H1 (cell line): ENCODE measurements at places on chromosomes 13 and 19. TPM values are rescaled to one million over a fixed set of nuclear protein-coding genes. Genes with fewer than 3 reads are reported as not detected.

The CPB2 gene
- not detected in 2 replicates for total RNA-seq

The PTH2 gene
- 0.82 TPM in 1 of 2 replicates, not detected in the other for total RNA-seq

DNA sequence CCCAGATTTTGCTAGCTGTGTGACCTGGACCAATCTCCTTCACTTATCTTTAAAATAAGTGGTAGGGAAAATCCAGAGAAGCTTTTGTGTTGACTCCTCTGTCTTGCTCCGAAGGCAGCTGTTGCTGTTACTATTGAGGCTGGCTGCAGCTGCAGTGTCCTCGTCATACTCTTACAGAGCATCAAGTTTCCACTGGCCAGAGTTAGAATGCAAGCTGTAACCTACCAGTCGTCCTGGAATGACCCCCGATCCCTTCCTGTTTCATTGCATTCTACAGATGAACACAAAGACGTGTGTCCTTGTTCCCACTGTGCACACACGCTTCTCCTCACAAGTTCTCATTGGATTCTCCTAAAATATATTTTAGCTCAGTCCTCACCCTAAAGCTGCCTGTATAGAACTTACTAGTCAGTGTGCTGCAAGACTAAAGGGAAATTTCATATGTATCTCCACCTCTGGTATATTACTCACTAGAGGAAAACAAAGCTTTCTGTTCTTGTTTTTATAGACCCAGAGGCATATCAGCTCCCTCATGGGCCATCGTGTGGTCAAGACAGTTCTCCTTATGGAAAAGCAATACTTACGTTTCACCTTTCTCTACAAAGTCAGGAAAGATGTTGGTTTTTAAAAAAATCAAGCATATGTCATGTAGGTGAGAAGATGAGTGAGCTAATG lies 589.8 kb downstream of the LMO7 start:
- no peak for DNase-seq

DNA sequence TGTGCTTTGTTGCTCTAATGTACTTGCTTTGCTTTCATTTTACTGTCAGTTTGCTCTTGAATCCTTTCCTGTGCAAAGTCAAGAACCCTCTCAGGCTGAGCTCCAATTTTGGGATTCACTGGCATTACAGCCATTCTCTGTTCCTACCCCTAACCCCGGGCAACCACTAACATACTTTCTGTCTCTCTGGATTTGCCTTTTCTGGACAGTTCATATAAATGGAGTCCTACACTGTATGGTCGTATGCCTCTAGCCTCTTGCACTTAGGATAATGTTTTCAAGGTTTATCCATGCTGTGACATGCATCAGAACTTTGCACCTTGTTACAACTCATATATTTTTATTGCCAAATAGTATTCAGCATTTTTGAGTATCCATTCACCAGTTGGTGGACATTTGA lies 2.7 kb upstream of the TEX30 start:
- no peak for DNase-seq

DNA sequence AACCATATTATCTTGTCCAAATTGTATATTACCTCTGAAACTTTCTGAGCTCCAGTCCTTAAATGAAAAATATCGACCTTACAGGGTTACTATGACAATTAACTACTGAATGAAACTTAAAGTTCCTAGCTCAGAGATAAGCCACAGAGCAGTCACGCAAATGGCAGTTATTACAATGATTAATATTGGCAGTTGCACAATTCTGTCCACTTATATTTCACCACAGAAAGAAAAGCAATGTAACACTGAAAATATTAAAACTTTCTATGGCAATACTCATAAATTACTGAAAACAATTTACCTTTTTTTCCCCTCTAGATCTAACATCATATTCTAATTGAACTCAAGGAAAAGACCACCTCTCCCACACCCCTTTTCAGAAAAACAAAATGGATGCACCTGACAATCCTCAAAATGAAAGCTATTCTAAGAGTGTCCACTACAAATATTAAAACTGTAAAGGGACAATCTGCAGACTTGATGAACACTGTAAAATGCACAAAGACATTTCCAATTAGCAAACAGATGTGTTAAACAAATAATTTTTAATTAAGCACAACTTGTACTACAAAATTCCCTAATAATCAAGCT lies 14.6 kb downstream of the LNX2 start:
- DNase-seq: no peak

DNA sequence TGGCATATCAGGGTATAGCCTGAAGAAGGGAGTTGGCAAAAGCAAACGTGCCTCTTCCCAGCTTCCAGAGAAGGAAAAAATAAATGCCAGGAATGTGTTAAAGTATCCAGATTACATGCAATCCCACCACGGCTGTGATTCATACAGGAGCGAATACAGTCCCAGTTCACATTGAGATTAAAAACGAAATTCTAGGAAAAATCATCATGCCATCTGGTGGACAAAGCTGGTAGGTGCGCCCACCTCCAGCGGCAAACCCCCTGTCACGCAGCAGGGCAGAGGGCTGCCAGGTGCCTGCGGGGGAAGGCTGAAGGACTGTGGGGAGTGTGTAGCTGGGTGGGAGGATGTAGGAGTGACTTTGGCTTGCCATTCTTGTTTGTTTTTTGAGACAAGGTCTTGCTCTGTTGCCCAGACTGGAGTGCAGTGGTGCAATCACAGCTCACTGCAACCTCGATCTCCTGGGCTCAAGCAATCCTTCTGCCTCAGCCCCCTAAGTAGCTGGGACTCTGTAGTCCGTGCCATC lies 6.4 kb upstream of the DMWD start:
- DNase-seq: peak; percentile 83

GRCh38 chr19:27844261-27844660 lies 1368.7 kb downstream of the UQCRFS1 start:
- no peak for DNase-seq

- DNase-seq: no peak
Measured at GRCh38 chr13:106492588-106493475, 42.6 kb downstream of the EFNB2 start.

DNA sequence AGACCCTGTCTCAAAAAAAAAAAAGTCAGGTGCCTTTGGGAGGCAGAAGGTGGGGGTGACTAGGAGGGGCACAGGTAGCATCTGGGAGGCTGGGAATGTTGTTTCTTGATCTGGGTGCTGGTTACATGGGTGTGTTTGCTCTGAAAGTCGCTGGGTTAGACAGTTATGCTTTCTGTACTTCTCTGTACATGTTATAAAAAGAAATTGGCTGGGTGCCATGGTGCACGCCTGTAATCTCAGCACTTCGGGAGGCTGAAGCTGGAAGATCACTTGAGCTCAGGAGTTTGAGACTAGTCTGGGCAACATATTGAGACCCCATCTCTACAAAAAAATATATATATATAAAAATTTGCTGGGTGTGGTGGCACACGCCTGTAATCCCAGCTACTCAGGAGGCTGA lies 15.1 kb downstream of the NOSIP start:
- DNase-seq: no peak

- no peak for DNase-seq
Measured at GRCh38 chr19:5127717-5128116, 158.8 kb downstream of the KDM4B start.

- no peak for DNase-seq
Measured at GRCh38 chr13:111006506-111007031, 91.7 kb upstream of the ANKRD10 start.

DNA sequence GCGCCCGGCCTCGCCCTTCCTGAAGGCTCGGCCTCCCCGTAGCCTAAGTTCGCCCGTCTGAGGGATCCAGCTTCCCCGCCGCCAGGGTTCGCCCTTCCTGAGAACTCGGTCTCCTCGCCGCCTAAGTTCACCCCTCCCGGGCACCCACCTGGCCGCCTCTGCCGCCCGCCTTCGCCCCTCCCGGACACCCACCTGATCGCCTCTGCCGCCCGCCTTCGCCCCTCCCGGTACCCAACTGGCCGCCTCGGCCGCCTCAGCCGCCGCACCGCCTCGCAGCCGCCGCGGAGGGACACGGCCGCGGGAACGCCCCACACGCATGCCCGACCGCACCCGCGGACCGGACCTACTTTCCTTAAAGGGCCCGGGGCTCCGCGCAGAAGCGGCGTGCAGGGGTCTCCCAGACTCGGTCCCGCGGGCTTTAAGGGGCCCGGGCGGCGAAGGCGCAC lies at the start of gene MOB3A:
MOB3A (minus strand) TSS at position 293 of the 446 bp plus-strand sequence. CDS start 17,766 bp downstream, outside the sequence.
- DNase-seq: no peak
